ENCODE measurements at places on chromosomes 1 and 21.

DNA sequence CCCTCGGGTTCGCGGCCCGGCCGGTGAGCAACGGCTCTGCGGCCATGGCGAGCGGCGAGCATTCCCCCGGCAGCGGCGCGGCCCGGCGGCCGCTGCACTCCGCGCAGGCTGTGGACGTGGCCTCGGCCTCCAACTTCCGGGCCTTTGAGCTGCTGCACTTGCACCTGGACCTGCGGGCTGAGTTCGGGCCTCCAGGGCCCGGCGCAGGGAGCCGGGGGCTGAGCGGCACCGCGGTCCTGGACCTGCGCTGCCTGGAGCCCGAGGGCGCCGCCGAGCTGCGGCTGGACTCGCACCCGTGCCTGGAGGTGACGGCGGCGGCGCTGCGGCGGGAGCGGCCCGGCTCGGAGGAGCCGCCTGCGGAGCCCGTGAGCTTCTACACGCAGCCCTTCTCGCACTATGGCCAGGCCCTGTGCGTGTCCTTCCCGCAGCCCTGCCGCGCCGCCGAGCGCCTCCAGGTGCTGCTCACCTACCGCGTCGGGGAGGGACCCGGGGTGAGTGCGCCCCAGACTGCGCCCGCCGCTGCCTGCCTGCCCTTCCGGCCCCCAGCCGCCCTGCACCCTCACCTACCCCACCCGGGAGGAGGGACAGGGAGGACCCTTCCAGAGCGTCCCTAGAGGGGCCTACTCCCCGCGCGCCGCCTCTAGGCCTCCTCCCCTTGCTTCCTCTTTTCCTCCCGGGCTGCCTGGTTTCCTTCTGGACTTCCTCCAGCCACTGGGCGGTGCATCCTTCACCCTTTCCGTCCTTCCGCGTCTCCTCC is at the start of gene RNPEP:
Gene RNPEP, plus strand, starts transcription at position 26 of the 757 bp plus-strand sequence. Its CDS starts 19 bp downstream, at position 45.
- DNase-seq, result peak; percentile 73

DNA sequence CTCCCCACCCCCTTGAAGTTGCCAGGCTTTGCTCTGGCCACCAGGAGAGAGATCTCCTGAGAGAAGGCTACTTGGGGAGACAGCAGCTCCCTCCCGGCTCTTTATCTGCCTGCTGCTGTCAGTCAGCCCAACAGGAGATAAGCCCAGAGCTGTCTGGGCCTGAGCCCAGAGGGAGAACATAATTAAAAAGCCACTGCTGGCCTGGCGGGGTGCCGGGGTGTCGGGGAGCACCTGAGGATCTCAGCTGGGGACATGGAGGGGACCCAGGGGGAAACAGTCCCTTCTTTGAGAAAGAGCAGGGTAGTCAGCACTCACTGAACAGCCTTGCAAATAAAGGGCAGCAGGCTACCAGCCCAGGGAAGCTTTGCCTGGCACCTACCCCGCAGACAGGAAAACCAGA is 17.9 kb downstream of the VWA5B1 start:
- no peak for DNase-seq

- no peak for DNase-seq
Measured at GRCh38 chr1:244319283-244320132, 132.2 kb downstream of the ADSS2 start.

GRCh38 chr1:18956193-18957135 is at the start of gene IFFO2:
Gene IFFO2 (minus strand): TSS chr1:18956676. CDS start chr1:18956332, 344 bp downstream.
- peak; percentile 99 for DNase-seq

DNA sequence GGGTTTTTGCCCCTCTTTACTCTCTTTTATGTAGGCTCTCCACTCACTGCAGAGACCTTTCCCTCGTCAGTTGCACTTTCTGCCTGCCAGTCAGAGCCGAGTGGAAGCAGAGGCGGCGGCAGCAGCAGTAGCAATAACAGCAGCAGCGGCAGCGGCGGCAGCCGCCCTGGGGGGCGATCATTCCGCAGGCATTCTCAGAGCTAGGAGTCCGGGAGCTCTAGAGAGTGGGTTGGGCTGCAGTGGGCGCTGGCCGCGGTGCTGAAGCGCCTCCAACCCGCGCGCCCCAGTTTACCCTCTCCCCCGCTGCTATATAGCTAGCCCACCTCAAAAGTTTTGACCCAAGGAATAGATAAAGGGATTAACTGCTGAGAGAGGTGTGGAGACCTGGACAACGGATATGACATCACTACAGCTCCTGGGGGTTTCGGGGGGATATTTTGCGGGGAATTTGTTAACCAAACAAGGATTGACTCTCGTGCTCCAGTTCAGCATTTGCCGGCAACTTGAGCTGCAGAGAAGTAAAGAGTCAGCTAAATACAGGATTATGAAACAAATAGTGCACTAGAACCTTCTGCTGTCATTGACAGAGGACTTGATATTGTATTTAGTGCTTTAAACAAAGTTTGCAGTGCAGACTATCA is at the start of gene OLFM3:
Gene OLFM3, minus strand, starts transcription at position 102 of the 641 bp plus-strand sequence.
- DNase-seq, result no peak

- no peak for DNase-seq
Measured at GRCh38 chr1:21639594-21640041, 29.5 kb downstream of the RAP1GAP start.

DNA sequence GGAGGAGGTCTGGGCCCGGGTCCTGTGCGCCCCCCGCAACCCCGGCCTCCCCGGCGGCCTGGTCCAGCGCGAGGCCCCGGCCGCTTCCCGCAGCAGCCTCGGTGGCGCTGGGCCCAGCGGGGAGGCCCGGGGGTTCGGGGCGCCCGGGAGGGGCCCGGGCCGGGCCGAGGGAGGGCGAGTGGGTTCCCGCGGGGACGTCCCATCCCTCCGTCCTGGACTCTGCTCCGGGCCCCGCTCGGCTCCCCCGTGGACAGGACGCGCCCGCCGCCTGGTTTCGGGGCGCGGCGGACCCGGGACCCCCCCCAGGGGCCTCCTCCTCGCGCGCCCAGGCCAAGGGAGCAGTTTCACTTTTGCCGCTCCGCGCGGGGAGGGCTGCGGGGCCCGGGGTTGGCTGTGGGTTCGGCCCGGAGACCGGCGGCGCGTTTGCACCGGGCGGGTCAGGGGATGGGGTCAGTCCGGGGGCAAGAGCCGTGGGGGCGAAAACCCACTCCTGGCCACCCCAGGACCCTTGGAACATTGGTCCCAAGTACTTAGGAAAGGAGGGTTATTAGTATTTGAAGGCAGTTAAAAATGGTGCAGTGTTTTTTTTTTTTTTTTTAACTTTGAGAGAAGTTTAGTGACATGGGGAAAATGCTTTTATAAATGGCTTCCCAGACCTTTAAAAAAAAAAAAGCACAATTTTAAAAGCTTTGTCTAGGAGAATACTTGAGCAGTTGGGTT is 677 bp downstream of the AGPAT3 start:
- peak; percentile 73 for DNase-seq

GRCh38 chr1:25765923-25766589 is 33.9 kb upstream of the SELENON start:
- no peak for DNase-seq

- no peak for DNase-seq
Measured at GRCh38 chr1:219149953-219150352, 23.7 kb upstream of the LYPLAL1 start.

DNA sequence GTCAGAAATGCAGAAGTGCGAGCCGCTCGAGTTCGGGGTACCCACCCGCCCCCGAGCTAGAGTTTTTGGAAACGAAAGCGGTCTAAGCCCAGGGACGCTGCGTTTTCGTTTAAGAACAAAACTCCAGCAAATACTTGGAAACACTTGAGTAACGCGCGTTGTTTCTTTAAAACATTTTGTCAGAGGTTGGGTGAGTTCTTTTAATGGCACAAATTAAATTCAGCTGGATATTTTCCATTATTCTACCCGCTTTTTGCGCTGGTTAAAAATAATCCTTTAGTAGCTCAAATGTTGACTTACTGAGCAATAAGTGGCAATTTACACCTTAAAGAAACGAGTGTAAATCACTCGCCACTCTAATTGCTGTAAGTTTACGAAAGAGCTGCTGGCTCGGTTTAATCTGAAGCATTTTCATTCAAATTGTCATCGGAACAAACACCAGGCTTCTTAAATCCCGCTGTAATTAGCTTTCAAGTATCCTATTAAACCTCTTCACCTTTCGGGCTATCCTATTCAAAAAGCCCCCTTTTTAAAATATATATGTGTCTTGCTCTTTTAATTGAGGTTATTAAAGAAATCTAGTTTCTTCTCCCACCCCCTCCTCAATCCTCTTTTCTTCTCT is 1.5 kb downstream of the LHX8 start:
- no peak for DNase-seq

DNA sequence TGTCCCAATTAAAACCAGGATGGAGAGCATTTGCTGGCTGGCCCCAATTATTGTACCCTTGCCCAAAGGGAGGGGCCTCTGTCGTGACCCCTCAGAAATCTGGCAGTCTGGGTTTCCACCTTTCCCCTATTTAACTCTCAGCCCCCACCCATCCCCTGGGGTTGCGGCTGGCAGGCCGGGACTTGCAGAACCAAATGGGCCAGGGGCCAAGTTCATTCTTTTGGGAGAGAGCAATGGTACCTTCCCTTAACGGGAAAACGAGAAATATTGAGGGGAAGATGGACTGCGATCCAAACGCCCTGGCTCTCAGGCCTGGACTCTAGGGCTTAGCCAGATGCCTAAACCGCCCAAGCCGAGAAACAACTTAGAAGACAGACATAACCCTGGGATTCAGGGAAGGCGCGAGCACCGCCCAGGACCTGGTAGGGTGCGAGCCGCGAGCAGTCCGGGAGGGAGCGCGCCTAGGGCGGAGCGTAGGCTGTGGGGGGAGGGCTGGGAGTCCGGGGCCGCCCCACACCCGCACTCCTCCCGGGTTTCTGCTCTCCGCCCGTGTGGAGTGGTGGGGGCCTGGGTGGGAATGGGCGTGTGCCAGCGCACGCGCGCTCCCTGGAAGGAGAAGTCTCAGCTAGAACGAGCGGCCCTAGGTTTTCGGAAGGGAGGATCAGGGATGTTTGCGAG is at the start of gene SLC27A3:
Gene SLC27A3, plus strand, starts transcription at position 628 of the 678 bp plus-strand sequence. CDS start 91 bp downstream, outside the sequence.
- DNase-seq, result peak; percentile 88

DNA sequence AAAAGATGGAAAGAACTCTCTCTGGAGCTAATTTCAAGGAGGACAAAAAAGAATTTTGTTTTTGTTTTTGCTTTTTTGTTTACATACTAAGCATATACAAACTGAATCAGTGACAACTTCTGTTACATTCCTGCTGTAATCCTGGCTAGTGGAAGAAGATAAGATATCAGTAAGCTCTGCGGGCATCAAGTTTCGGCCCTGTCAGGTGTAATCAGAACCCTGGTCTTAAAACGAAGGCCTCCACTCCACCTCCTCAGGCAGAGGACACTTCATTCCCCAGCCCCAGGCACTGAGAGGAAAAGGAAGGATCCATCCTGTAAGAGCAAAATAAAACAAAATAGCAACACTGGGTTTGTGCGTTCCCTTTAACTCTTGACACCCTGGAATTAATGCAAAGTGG is 88.9 kb upstream of the ARHGAP29 start:
- DNase-seq, result no peak

- no peak for DNase-seq
Measured at GRCh38 chr1:30268923-30269666, 454.3 kb downstream of the MATN1 start.

GRCh38 chr1:160189649-160190625 is at the start of gene CASQ1:
Gene CASQ1 (plus strand): TSS chr1:160190575. CDS start chr1:160190752, 177 bp downstream.
- no peak for DNase-seq

DNA sequence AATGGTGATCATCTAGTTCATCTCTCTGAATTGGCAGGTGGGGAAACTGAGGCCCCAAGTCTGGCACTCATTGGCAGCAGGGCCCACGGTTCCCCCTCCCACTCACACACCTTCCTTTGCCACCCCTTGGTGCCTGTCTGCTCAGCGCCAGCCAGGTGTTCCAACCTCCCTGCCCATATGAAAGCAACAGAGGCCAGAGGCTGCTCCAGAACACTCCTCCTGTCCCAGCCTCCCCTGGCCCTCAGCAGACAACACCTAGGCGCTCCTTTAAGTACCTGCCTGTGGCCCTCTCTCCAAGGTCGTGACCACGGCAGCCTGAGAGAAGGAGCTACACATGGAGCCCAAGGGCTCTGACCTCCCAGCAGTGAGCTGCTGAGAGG is 362.3 kb upstream of the VAMP3 start:
- peak; percentile 24 for DNase-seq

- no peak for DNase-seq
Measured at GRCh38 chr1:56336982-56337381, 242.4 kb downstream of the PLPP3 start.

- DNase-seq, result peak; percentile 60
Measured at GRCh38 chr1:94416901-94417727, 1.1 kb upstream of the ABCD3 start.

DNA sequence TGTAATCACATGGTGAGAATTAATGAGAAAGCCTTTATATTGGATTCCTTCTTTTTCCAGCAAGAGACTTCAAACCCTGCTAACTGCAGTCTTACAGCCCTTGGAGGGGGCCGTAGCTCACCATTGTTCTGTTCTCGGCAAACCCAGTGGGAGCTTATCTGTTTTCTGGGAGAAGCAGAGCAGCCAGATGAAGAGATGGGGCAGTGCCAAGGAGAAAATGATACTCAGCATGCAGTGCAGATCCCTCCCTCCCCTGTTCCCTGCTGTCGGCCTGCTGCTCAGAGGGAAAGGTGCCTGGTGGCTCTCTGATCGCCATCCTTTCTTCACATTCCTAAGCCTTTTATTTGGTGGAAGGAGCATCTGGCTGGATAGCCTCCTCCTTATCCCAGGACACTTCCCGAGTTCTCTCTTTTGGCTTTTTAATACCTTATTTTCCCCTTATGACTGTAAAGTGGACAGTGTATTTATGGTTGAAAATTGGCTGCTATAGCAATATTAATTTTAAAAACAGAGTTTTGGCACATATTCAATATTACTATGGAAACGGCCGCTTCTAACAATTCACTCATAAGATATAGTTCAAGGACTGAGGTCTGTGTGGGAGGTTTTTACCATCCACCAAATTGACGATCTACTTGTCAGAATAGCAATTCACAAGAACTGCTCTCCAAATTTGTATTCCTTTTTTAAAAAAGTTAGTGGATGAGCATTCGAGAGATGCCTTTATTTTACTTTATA is 203.4 kb downstream of the CRB1 start:
- DNase-seq, result no peak

- no peak for DNase-seq
Measured at GRCh38 chr1:91572044-91572443, 71.4 kb downstream of the CDC7 start.

DNA sequence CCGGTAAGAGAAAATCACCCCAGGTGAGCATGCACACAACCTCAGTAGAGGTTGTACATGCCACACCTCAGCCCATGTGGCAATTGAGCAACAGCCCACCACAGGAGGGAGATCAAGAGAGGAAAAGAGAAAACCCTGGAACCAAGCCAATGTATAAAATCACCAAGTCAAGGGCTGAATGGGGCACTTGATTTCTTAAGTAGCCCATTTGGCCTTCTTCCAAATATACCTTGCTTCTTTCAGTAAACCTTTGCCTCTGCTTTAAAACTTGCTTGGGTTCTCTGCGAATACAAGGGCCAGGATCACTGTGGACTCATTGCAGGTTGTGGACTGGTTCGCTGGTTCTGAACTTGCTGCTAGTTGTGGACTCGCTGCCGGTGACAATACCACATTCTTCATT is 1814.0 kb downstream of the PLA2G4A start:
- DNase-seq, result no peak

GRCh38 chr1:157704878-157705277 is 4.3 kb upstream of the FCRL3 start:
- DNase-seq, result no peak

DNA sequence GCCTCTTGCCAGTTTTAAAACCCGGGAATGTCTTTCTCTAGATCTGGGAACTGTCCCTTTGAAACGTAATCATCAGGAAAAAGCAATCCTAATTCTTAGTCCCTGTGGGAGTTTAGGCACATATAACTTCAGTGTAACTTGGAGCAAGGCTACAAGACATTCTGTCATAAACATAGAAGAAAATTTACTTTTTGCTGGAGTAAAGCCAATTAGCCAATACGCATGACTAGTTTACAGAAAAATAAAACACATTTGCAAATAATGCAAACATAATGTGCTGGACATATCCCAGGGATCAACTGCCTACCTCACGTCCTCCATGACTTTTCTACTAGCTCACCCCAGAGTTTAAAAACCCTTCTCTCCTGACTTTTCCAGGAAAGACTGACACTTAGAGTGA is 970.6 kb downstream of the MRPL39 start:
- DNase-seq, result no peak

All from left lobe of liver (tissue), 2 donors.